ENCODE measurements at places on chromosomes 13 and 19. TPM values are rescaled to one million over a fixed set of nuclear protein-coding genes. Genes with fewer than 3 reads are reported as not detected.
A peak's percentile ranks its signal among the peaks of the same experiment; 100 is the strongest.

The THSD1 gene
- total RNA-seq = 0.26 TPM

The MICOS13 gene
- 49.1 TPM for total RNA-seq

DNA sequence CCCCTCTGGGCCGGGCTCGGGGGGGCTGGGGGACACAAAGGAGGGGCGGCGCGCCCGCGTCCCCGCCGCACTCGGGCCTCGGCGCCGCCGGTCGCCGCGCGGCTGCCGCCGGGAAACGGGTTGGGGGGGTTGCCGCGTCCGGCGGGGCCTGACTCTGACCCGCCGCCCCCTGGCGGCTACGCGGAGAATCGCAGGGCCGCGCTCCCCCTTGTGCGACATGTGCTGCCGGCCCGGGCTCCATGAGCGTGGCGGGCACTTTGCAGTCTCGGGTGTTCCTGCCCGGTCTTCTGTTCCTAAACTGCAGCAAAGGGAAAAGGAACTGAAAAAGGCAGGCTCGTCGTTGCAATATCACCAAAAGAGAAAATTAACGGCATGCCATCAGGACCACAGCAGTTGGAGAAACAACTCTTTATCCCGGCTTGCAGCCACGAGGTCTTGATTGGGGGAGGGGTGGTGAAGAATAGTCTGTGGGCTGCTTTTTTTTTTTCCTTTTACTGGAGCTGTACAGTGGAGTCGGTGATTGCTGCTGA lies 1.5 kb downstream of the MIR17HG start:
- H3K27ac ChIP-seq = peak overlapping the region; percentile 88
- peaks cover 55% of the 10 kb centered on the region for H3K4me1 ChIP-seq
- H3K4me3 ChIP-seq = peak overlapping the region; percentile 96
- peaks cover 46% of the 10 kb centered on the region for H3K36me3 ChIP-seq
- H3K27me3 ChIP-seq = no peaks in the 10 kb centered on the region

DNA sequence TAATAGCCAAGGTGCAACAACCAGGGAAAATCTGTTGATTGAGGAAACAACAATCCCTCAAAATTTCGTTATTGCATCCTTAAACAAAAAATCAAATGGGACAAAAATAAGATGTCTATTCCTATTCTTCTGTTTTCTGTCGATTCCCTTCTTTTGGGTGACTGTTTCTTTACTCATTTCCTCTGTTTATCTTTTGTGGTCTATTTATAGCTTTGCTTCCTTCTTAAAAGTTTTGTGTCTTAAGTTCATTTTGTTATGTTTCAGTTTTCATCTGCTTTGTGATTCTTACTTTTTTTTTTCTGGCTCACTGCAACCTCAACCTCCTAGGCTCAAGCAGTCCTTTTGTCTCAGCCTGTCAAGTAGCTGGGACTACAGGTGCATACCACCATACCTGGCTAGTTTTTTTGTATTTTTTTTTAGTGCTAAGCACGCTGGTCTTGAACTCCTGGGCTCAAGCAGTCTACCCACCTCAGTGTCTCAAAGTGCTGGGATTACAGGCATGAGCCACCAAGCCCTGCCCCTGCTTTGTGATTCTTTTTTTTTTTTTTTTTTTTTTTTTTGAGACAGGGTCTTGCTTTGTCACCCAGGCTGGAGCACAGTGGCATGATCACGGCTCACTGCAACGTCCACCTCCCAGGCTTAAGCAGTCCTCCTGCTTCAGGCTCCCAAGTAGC lies 10.4 kb downstream of the ZNF146 start:
- H3K27me3 ChIP-seq = no peaks in the 10 kb centered on the region
- no peak for DNase-seq
- peaks cover 91% of the 10 kb centered on the region for H3K36me3 ChIP-seq
- H3K4me1 ChIP-seq = peaks cover 25% of the 10 kb centered on the region
- peak overlapping the region; percentile 75 for H3K27ac ChIP-seq

DNA sequence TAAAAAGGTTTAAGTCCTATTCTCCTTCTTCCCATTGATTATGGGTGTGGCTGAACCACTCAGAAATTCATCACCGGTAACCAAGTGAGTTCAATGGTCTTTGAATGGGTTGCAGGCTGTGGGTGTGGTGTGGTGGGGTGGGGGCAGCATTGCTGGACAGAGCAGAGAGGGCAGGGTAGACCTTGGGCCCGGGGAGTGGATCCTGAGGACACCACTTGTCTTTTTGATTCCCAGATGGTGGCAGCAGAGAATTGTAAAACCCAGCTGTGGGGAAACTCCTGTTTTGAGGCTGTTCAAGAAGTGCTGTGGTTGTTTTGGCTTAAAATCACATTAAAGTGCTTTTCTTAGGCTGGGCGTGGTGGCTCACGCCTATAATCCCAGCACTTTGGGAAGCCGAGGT lies 45.8 kb upstream of the RGCC start:
- H3K27me3 ChIP-seq = no peaks in the 10 kb centered on the region
- DNase-seq = peak; percentile 43
- no peak overlapping the region for H3K4me3 ChIP-seq
- no peaks in the 10 kb centered on the region for H3K36me3 ChIP-seq

GRCh38 chr13:78067290-78067689 lies 148.7 kb upstream of the EDNRB start:
- DNase-seq = no peak
- H3K4me3 ChIP-seq = no peak overlapping the region
- no peaks in the 10 kb centered on the region for H3K27me3 ChIP-seq
- no peak overlapping the region for H3K27ac ChIP-seq
- H3K4me1 ChIP-seq = no peaks in the 10 kb centered on the region
- H3K36me3 ChIP-seq = no peaks in the 10 kb centered on the region

All from activated CD8-positive, alpha-beta memory T cell treated with anti-CD3 and anti-CD28 coated beads, Interleukin-2, amount 10 ng/mL, durations not matched to agents 7 days and 5 days (primary cell).